ENCODE measurements at places on chromosomes 7 and 10. TPM values are rescaled to one million over a fixed set of nuclear protein-coding genes. Genes with fewer than 3 reads are reported as not detected.

DNA sequence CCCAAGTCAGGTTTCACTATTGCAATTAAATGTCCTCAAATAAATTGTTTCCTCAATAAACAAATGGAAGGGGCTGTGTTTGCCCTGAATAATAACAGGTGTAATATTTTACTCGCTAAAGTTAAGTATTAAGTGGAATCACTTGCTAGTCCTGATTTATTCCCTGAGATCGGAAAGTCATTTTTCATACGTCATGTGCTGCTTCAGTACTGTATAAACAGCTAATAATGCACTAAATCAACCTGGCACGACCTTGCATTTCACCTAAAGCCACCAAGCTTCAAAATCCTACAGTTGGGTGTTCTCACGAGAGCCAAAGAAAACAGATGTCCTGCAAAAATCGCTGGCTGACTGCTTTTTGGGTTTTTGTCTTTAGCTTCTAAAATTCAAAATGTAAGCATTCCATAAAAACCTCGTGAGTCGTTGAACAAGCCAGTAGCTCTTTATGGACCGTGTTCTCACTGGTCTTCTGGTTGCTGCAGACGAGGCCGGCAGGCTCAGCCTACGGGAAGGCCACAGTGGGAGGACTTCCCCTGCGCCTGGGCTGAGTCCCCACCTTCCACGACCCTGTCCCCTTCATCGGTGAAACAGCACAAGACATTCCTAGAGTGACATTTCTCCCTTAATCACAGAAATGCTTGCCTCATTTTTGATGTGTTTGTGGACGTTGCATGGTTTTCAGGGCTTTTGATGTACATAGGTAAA lies 17.9 kb upstream of the MNX1 start:
- no peak for DNase-seq

- no peak for DNase-seq
Observed at GRCh38 chr10:36468620-36469019, 656.8 kb upstream of the ANKRD30A start.

GRCh38 chr7:101104799-101105198 lies 19.5 kb downstream of the TRIM56 start:
- DNase-seq: no peak

DNA sequence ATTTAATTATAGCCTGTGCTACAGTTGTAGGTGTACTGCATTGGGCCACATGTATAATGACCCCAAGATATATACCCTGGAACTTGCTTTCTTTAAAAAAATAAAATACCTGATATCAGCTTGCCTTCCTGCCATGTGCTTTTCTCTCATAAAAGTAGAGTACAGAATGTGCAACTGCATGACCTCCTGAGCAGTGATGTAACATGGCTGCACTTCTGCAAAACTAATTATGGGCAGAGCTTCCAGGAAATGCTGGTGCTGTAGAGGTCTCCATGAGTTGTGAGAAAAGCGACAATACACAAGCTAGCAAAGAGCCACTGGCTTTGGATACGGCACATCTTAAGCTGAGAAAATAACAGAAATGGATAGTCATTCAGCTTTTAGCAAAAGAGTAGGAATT lies 6.5 kb upstream of the ERLIN1 start:
- DNase-seq: no peak

DNA sequence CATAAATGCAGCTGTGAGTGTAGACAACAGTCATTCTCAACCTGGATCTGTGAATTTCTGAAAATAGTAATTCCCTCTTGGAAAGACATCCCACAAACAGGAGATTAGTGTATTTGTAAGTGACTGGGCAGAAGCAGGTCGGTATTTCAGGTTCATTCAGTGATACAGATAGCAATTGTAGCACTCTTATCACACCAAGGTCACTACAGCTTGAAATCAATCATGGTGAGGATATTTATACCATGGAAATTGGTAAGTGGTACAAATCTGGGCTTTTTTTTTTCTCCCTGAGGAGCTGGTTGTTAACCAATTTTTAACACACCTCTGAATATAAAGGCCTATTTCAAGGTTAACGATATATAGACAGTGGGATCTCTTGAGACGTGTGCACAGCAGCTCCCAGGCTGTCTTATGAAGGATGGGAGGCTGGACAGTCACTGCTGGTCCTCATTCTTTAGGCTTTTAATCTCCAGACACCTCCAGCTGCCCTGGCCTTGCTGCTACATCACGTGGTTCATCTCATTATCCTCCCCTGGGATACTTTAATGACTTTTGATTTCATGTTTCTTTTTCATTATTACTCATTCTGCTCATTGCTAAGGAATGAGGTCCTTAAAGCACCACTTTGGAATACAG lies 87.1 kb downstream of the ITGA8 start:
- no peak for DNase-seq

DNA sequence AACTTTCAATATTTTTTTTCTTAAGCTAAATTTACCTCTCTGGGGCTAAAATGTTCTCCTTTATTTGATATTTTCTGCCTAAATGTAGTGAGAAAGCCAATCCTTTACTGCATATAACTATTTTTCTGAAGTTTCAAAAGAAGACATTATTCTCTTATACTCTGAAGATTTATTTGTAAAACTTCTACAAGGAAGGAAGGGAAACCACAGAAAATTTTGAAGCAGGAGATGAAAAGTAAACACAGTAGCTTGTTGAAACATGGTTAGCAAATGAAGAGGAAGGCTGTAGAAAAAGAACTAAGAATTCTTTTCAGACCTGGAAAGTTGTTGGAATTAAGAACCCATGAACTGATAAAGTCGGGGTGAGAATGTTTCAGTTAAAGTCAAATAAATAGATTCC lies 330.3 kb downstream of the HGF start:
- no peak for DNase-seq

DNA sequence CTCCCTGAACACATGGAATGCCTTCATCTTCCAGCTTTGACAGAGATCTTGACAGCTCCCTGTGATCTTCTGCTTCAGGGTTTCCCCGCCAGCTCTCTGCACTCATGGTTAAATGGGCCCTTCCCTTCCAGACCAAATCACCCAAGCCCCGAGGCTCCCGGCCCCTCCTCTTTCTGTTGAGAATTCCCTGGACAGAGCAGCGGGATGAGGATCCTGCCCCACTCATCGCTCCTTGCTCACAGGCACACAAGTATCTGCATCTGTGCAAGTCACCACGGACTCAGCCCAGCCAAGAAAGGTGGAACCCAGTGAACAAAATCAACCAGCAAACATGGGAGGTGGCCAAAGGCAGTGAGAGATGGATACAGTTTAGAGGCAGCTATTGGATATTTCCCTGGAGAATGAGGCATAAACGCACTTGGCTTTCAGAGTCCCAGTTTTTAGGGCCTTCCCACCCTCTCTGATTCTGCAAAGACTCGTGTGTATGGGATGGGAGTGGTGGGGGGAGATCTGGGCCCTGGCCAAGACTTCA lies 37.7 kb upstream of the CXCL12 start:
- DNase-seq: no peak

DNA sequence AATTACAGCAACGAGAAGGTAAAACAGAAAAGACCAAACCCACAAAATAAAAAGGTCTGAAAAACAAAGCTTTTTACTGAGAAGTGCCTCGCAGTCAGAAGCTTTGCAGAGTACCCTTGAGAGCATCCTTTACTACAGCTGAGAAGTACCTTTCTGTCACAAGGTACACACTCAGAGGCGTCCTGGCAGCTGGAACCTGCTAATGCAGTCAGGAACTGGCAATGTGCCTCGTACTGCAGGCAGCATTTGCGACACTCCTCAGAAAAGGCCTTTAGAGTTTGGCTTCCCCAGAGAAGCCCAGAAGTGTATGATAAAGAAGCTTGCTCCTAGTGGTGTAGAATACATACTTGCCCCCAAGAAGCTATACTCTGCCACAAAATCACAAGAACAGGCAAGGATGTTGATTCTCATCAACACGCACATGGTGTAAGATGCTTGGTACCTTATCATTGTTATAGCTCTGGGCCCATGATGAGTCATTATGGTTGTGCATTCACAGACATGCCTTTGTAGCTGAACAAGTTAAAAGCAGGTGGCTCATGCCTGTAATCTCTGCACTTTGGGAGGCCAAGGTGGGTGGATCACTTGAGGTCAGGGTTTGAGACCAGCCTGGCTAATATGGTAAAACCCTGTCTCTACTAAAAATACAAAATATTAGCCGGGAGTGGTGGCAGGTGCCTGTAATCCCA lies 2.0 kb upstream of the GTPBP4 start:
- no peak for DNase-seq

DNA sequence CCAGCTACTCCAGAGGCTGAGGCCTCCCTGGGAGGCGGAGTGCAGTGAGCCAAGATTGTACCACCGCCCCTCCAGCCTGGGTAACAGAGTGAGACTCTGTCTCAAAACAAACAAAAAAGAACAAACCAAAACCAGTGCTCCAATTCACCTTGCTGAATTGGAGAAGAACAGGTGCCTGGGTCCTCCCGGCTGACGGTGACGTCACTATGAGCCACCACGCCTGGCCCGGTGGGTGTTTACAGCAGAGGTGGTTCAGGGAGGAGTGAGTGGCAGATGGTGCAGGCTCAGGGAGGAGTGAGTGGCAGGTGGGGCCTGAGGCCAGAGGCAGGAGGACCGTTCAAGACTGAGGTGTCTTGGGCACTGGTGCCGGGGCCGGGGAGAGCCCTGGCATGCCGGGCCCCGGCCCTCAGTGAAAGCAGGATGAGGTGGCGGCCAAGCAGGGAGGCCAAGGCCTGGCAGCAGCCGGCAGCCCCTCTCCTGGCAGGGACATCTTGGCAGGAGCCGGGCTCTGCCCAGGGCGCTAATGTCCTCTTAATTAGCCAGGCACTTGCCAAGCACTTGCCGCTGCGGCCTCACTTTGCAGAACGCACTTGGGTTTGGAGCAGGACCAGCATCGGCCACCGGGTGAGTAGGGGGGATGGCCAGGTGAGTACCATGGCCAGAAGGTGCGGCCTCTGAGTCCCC lies 162.8 kb upstream of the TNRC18 start:
- DNase-seq: no peak

DNA sequence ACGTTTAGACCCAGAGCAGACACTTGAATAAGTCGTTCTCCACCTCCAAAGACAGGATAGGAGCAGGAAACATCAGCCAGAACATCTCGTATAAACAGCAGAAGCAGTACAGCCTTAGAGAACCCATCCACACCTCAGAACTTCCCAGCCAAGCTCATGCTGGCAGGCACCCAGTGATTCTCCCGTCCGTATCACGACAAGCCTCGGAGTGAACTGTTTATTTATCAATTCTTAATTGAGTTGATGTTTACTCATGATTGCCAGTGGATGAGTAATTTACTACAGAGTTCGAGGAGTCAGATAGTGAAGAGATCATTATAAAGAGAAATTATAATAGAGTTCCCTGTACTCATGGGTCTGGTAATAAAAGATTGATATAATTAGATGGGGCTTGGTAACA lies 811.5 kb downstream of the LRMDA start:
- no peak for DNase-seq

GRCh38 chr10:33258967-33259366 lies 75.5 kb downstream of the NRP1 start:
- DNase-seq: no peak

DNA sequence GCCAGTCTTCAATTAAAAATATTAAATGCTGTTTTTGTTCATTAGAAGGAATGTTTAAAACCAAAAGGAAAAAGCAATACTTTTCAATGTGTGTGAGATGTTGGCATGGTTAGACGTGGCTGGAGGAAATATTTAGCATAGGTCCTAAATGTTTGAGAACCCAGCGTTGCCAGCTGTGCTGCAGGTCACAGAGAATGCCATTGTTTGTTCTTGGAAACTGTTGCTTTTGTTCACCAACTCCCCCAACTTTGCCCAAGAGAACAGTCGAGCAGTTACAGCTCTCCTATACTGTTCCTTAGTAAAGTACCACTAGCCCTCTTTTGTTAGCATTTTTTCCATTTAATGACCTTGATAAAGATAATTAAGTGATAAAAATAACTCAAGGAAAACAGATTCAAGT lies 44.5 kb upstream of the ELMO1 start:
- no peak for DNase-seq

GRCh38 chr10:49310460-49310859 lies 11.5 kb downstream of the C10orf71 start:
- DNase-seq: no peak

DNA sequence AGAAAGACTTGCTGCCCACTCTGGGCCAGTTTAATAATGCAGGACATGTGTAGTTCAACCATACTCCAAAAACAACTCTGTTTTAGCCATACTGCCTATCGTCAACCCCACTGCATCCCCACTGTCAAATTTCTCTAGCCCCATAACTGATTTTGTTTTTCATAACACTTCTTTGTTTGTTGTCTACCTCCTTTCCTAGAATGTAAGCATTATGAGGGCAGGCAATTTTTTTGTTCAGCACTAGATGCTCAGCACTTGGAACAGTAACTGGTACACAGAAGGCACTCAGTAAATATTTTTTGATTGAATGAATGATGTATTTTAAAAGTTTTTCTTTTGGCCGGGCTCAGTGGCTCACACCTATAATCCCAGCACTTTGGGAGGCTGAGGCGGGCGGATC lies 183.8 kb upstream of the MKLN1 start:
- DNase-seq: no peak

DNA sequence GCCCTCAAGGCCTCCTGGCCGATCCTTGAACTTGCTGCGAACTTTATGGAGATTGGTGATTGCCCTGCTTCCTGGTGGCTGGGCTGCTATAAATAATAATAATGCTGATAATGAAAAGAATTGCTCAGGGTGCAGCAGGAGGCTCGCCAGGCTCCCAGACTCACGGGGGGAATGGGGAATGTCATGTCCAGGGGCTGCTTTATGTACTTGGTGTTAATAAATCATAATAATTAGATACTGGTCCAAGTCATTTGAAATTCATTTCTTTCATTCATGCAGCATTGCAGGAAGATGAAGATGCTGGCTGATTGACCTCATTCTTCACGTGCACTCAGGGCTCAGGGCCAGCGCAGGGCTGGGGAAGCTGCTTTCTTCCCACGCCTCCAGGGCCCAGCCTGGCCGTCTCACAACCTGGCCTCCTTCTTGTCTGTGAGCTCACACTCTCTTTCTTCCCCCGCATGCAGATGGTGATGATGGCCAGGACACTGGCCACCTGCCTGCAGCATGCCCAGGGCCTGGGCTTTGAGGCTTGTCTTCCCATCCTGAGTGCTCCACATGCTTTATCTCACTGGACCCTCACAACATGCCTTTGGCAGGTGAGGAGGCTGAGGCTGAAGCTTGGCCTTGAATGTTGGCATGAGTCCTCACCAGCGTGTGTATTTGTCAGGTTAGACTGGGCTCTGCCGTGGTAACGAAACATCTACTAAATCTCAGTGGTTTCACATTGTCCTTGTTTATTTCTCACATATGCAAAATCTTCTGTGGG lies 138.4 kb upstream of the TNS3 start:
- DNase-seq: peak; percentile 48

The YWHAG gene
- polyA plus RNA-seq: 95.5 TPM

The SGCE gene
- polyA plus RNA-seq: 85.3 TPM

The LARP4B gene
- 19.1 TPM for polyA plus RNA-seq

The NOS3 gene
- polyA plus RNA-seq: 15.8 TPM

The SPDYE2B gene
- not detected for polyA plus RNA-seq

The TWNK gene
- 7.9 TPM for polyA plus RNA-seq

The ST8SIA6 gene
- polyA plus RNA-seq: 0.79 TPM

The CHCHD3 gene
- polyA plus RNA-seq: 56.5 TPM

The FAM20C gene
- 86.5 TPM for polyA plus RNA-seq

The LRRC18 gene
- polyA plus RNA-seq: 0.47 TPM

The MLXIPL gene
- polyA plus RNA-seq: 4.1 TPM

The ADGRA1 gene
- polyA plus RNA-seq: 0.03 TPM

Data from urinary bladder (tissue), 4 donors.